ENCODE measurements at places on chromosomes 5 and 9.

GRCh38 chr5:52964138-52964537 is 25.0 kb upstream of the ITGA2 start:
- no peak for DNase-seq

DNA sequence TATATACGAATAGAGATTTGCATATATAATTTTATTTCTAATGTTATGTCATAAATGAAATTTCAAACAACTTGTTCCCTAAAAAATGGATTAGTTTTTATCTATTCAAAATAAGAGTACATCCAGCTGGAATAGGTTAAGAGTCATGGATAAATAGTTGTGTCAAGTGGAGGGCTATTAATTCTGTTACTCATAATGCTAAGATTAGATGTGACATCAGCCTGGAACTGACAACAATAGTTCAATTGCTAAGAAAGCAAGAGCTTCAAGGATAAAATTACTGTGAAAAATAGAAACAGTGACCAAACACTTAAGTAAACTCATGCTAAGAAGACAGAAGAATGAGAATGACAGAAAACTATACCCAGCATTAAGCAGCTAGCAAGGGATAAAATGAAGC is 92.2 kb upstream of the CDH9 start:
- DNase-seq, result no peak

DNA sequence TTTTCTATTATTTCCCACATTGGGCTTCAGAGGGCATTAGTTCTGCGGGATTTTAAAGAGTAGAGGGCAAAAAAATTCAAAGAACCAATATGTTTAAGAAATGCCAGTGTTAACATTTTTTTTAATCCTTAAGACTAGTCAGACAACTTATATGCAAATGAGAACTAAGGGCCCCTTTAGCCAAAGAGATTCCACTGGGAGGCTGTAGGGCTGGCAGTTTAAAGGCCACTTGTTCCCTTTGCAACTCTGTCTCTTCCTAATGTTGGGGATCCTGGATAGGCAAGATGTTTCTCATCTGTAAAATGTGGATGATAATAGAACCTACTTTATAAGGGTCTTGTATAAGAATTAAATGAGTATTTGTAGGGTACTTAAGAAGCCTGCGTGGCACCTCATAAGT is 1395.9 kb downstream of the PTPRD start:
- no peak for DNase-seq

- DNase-seq, result no peak
These were observed 14.7 kb downstream of the RAD1 start for GRCh38 chr5:34900652-34901051.

DNA sequence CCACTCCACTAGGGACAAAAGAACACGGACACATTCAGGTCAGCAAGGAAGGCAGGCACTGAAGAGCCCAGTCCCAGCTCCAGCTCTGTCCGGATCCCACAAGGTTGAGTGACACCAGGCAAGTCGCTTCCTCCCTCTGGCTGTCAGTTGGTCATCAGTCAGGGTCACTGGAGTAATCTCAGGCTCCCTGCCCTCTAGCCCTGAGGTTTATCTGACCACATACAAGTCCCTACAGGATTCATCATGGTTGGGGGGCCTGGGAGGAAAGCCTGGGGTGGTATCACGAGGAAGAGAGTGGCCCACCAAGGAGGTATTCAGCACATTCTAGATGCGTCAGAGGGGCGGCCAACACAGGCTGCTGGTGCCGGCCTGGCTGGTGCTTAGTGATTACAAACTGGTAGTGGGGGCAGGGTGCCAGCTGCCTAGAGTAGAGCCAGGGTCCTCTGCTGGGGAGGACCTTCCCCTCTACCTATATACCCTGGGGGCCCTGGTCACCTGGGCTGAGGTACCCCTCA is 81.5 kb downstream of the SHB start:
- no peak for DNase-seq

- DNase-seq, result no peak
These were observed 208.1 kb upstream of the S1PR3 start for GRCh38 chr9:88782931-88783710.

- DNase-seq, result peak; percentile 9
These were observed at the start of gene ARSB for GRCh38 chr5:78985116-78985724. Gene ARSB, minus strand, starts transcription at chr5:78985310. Its CDS starts 62 bp downstream, at chr5:78985248.

DNA sequence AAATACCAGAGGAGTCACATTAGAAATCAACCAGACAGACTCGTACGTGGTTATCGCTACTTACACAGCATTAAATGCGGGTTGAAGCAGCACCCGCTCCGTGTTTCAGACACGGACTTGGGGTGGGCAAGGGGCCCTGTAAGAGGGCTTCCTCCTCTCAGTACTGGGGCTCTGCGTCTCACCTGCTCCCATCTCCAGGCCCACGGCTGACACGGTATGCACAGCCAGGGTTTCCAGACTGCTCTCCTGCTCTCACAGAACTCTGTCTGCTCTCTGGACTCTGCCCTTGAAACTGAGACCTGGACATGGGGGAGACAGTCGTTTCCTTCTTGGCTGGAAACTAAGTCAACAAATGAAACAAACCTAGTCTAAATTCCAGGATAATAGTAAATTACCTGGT is 24.7 kb upstream of the RASGEF1C start:
- DNase-seq, result no peak

DNA sequence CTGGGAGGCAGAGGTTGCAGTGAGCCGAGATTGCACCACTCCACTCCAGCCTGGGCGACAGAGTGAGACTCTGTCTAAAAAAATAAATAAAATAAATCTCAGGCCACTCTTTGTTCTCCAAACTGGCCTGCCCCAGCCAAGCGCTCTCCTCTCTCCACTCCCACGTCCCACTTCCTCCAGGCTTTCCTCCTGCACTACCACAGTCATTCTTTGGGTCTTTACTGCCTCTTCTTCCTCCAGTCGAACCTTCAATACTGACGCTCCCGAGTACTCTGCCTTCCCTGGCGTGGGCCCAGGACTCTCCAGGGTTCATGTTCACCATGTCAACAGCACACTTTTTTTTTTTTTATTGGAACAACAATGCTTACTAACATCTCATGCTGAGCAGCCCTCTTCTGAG is 23.9 kb downstream of the RNF130 start:
- no peak for DNase-seq

- DNase-seq, result no peak
These were observed 46.9 kb upstream of the HSD17B4 start for GRCh38 chr5:119405419-119405818.

DNA sequence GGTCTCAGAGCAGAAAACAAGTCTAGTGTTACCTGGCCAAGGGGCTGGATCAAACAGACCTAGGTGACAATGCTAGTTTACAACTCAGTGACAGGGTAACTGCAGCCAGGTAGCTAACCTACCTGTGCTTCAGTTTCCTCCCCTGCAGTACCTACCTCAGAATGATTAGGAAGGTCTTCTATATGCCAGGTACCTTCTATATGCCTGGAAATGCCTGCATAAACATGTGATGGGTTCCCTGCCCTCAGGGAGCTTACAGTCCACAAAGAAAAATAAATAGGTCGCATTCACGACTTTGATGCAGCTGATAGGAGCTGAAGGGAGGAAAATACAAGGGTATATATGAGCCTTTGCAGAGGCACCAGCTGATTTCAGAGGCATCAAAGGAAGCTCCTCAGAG is 16.1 kb downstream of the LHFPL2 start:
- no peak for DNase-seq

DNA sequence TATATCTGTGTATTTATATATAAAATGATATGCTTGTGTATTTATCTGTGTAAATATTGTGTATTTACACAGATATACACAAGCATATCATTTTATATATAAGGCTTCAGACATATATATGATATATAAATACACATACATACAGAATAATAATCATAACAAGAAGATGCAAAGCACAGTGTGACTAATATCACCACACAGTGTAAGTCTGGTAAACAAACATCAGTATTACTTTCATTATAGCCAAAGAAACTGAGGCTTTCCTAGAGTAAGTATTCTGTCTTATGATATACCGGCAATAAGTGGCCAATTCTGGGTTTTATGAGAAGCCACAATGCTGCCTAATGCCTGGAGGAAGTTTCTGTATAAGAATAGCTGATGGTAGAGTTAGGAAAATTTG is 29.9 kb upstream of the RAPGEF6 start:
- DNase-seq, result no peak

DNA sequence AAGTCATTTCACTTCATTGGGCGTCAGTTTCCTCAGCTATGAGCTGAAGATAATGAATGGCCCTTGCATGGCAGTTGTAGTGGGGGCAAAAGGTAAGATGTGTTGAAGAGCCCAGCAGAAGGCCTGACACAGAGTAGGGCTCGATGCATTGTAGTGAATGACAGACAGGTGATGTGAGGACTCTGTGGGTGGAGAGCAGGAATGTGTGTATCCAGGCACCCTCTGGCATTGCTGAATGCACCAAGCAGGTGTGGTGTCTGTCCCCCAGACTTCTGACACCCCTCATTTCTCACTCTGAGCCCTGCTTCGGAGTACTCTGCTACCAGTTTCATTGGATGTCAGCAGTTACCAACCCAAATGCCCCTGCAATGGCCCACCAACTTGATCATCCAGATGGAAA is 22.4 kb downstream of the LHX2 start:
- DNase-seq, result no peak

GRCh38 chr5:176785184-176786145 is 24.9 kb upstream of the UNC5A start:
- DNase-seq, result no peak

DNA sequence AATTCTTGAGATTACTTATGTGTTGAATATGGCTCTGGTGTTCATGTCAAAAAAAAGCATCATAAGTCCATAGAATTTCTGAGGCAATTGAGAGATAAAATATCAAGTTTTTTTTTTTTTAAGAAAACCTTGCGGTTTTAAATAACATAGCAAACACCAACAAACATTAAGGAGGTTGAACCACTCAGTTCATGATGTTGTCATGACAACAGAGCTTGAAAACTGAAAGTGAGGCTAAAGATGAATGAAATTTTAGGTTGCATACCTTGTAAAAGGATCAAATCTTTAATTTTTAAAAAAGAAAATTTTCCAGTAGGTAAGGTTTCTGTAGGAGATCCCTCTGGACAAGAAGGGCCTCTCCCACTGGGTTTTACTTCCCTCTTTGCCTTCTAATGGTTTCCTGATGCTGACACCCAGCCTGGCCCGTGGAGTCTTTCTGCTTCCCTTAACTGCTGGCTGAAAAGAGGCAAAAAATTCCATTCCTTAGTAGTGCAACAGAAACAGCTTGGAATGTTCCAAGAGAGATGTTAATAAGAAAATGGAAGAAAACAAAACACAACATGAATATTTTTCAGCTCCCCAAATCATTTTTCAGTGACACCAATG is 60.0 kb upstream of the FER start:
- DNase-seq, result no peak

DNA sequence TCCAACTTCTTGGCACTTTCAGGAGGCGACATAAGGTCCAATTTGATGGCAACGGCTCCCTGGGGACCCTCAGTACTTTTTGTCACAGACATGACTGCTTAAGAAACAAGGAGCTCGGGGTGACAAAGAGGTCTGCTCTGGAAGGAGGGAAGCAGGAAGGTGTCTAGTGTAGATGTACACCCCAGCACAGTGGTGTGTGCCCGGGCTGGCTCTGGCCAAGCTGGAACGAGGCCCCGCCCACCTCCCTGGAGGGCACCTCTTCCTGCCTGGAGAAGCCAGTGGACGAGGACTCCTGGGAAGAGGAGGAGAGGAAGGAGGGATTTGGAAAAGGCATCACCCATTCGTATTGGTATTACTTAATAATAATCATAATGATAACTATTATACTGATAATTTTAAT is at the start of gene SLC36A2:
SLC36A2 (minus strand) TSS at position 191 of the 400 bp plus-strand sequence; CDS start at position 92, 99 bp downstream.
- no peak for DNase-seq

- no peak for DNase-seq
These were observed 34.3 kb downstream of the ZNF462 start for GRCh38 chr9:106897236-106897635.

Measured in activated T-helper 1 cell treated with anti-CD3 and anti-CD28 coated beads, Interleukin-2, amount 50 U/mL, for 16 hours (primary cell).